NCI-H524 treated with DMSO at 0.1 percent for 48 hours (cell line): ENCODE measurements at places on chromosomes 7 and 10.

- no peak for DNase-seq
Observed at GRCh38 chr7:34041707-34042106, 136.4 kb downstream of the BMPER start.

- DNase-seq, result no peak
Observed at GRCh38 chr10:102596506-102596971, 47.7 kb upstream of the TRIM8 start.

DNA sequence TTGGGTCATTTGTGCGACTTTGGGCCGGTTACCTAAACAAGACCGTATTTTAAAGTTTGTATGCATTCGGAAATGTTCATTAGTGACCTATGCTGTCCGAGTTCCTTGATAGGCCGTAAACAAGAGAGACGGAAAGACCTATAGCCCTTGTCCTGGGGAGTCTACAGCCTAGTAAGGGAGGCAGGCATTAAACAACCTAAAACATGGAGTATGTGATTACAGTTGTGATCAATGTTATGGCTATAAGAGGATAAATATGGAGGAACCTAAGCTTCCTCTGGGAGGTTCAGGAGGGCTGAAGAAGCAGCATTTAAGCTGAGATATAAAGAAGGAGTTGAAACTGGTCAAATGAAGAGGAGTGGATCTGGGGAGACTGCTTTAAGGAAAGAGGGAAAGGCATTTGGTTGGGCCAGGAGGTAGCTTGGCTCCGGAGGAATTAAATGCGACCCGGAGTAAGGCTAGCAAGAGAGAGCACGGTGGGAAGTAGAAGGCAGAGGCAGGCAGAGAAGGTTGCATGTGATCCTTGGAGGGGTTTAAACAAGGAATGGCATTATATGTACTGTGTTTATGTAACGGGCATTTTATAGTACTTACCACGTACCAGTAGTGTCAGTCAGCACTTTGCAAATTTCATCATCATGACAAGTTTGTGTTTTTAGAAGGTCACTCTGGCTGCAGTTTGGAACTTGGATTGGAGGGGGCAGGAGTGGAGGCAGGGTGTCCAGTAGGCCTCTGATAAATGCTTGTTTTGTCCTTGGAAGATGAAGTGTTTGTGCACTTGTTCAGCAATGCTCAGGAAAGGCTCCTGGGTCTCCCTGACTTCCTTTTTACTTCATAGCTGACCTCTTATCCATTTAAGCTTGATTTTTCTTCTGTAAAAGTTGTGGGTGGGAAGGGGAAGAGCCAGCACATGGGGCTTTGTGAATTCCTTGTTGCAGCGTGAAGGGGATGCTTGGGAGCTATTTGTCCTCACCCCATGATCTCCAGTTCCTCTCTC, 1.0 kb upstream of the AVPI1 start:
- no peak for DNase-seq

GRCh38 chr7:55873765-55874164, 11.2 kb upstream of the SEPTIN14 start:
- DNase-seq, result no peak

DNA sequence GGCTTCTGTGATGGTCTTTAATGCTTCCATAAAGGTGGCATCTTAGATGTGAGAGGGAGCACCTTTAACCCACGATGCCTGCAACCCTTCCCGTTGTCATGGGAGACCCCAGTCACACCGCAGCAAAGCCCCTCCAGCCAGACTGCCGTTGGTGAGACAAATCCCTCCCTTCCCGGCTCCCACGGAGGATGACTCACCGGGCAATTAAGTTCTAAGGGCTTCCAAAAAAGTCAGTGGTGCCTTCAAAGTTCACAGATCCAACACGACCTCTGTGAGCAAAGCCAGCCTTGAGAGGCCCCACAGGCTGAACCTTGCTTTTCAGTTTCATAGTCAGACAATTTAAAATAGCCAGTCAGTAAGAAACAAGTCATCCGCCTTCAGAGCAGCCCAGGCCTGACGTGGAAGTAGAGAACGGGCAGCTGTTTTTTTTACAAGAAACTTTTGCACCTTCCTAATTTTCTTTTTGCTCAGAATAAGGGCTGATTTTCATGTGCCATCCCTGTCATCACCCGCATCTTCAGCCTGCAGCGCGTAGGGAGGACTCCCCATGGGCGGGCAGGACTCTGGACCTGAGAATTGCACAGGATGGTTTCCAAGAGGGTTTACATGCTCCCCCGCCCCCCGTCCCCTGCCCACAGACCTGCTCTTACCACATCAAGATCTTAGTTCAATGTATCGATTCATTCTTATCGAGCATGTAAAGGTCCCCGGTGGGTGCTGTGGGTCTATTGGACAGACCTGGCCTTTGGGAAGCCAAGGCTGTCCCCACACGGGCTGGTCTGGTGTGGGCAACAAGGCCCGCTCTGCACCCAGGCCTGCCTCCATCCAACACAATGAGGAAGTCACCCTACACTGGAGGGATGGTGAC, 333.9 kb downstream of the DNAJB6 start:
- no peak for DNase-seq

DNA sequence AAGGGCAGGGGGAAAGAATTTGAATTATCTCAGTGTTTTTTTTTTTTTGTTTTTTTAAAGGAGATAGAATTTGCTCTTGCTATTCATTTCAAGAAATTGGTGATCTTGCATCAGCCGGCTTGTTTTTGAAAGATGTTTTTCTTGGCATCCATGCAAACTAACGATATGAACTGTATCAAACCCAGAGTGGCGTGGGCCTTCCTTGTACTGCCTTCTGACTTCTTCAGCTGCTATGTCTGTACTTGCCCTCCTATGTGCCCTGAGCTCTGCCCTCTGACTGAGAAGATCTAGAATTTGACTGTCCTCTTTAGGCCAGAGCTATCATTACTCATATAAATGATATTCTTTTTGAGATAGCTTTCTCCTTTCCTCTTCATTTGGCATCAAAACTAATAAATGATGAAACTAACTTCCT, 183.1 kb downstream of the EXOC4 start:
- no peak for DNase-seq

- DNase-seq, result no peak
Observed at GRCh38 chr7:135768064-135768463, 19.5 kb upstream of the FAM180A start.

DNA sequence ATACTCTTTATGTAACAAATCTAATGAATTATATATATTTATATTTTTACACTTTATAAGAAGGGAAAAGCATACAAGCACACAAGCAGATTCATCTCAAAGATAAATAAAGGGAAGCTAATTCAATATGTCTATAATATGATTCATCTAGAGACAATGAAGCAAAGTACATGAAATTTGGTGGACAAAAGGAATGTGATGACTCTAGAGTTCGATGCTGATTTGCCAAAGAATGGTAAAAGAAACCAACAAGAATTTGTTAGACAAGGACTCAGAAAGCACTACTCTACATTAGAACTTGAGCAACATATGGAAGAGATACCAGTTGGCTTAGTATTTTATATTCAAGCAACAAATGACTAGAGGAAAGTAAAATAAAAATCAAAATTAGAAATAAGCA, 536.5 kb upstream of the TEX47 start:
- DNase-seq, result no peak

DNA sequence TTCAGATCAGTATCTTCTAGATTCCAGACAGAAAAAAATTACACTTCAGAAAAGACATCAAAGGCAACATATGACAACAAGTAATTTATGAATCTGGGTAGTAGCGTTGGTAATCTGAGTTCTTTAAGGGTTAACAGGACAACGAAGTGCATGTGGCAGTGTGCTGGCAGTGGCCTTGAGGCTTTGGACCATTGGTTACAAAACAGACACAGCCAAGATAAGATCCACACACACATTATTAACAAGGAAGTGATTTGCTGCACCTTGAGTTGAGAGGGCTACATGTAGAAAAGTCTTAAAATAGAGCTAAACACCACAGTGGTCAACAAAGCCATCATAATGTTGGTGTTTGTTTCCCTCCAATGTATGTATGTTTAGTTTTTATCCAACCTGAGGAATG, 40.6 kb downstream of the AKR1D1 start:
- no peak for DNase-seq

GRCh38 chr10:110353244-110354119, 48.8 kb upstream of the SMNDC1 start:
- DNase-seq, result no peak

DNA sequence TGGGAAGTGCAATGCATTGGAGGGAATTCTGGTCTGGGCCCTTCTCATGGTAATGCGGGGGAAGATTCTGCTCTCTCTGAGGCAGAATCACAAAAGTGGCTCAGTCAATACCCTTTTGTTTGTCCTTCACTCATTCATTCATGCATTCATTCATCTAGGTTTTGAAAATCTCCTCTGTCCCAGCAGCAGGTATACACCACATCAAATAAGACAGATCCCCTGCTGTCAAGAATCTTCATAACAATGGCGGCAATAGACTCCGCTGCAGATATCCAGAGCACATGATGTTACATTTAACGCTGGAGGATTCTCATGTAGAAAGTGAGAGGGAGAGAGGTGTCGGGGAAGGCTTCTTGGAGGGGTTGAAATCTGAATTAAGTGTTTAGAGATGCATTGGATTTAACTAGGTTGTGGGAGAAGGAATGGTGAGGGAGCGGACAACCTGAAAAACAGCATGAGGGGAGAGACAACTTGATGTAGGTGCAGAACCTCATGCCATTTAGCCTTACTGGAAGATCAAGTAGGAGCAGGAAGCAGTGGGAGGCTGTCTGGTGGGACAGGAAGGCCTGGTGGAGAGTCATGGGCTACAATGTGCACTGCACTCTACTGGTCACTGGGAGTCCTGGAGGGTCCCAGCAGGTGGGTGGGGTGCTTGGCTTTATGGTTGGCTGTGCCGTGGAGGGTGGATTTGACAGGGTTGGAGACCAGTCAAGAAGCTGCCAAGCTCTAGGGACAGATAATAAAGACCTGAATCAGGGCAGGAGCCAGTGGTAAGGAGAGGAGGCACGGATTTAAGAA, 5.2 kb upstream of the FAM180A start:
- DNase-seq, result no peak

GRCh38 chr10:26593896-26594295, 103.6 kb upstream of the PDSS1 start:
- no peak for DNase-seq

GRCh38 chr10:60169111-60169510, 220.6 kb downstream of the ANK3 start:
- DNase-seq, result no peak

DNA sequence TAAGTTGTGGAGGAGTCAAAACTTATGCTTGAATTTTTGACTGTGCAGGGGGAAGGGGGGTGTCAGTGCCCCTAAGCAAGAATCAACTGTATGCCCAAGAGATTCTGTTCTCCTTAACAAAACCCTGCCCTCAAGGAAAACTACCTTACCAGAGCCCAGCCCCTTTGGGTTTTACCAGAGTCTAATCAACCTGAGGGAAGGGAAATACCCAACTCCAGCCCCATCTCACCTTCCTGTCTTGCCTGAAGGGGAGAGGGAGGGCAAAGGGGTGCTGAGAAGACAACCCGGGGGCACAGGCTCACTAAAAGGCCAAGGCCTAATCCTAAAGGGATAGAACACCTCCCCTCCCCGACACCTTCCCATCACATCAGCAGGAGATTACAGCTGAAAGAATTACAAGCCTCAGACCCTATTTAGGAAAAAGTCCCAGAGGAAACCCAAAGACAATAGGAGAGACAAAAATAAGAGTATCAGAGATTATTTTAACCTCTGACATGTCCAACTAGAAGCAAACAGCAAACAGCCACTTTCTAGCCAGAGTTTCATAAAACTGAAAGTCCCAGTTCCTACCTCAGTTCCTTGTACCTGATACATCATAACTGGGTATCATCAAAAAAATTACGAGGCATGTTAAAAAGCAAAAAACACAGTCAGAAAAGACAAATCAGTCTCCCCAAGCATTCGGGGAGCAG, 26.8 kb upstream of the C7orf33 start:
- no peak for DNase-seq

DNA sequence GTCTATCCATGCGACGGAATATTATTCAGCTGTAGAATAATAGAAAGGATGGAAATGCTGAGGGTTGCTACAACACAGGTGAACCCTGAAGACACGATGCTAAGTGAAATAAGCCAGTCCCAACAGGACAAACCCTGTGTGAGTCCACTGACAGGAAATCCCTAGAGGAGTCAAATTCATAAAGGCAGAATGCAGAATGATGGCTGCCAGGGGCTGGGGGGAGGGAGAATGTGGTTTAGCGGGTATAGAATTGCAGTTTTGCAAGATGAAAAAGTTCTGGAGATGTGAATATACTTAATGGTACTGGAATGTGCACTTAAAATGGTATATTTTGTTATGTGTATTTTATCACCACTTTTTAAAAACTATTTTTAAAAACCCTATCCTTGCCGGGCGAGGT, 36.9 kb upstream of the DOCK1 start:
- no peak for DNase-seq

GRCh38 chr7:67348171-67348570, 351.5 kb downstream of the TYW1 start:
- DNase-seq, result no peak

- no peak for DNase-seq
Observed at GRCh38 chr7:41188163-41189130, 514.4 kb downstream of the INHBA start.

DNA sequence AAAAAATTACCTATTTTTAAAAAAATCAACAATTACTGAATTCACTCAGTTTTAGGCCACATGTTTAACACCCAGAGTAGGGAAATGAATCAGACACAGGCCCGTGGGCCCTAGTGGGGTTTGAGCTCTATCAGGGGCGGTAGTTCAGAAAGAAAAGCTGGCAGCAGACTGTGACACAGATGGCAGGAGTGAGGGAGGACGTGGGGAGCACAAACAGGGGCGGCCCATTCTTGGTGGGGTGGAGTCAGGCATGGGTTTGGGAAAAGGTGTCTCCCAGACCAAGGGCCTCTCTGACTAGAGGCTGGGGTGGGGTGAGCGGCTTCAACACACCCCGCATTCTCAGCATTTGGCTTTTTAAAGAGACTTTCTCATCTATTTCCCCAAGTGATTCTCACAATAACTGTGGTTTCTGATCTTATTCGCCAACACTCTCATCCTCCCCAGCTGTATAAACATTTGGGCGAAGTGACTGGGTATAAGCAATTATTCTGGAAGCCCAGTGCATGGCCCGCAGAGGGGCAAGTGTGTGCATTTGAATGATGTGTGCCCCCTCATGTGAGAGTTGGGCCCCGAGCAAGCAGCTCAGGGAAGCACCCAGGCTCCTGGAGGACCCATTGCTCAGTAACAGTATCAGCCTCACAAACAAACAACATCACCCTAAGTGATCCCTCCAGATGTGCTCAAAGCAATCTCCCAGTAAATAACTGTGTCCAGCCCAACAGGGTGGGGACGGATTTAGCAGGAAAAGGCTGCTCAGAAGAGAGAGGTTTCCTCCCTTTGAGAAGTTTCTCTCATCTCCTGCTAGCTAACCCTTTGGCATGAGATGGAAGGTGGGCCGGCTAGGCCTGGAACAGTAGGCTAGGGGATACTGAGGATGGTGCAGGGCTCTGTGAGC, 437.6 kb upstream of the ZMIZ1 start:
- DNase-seq, result no peak

GRCh38 chr10:131947631-131948347, 33.9 kb downstream of the BNIP3 start:
- DNase-seq, result no peak

GRCh38 chr10:68135922-68136792, 26.9 kb downstream of the MYPN start:
- no peak for DNase-seq

- DNase-seq, result no peak
Observed at GRCh38 chr7:75914169-75914654, 743 bp upstream of the POR start.

GRCh38 chr7:138396251-138397070, 63.6 kb upstream of the TRIM24 start:
- DNase-seq, result no peak
